ENCODE measurements at places on chromosomes 5 and 9.

- no peak for DNase-seq
Measured at GRCh38 chr5:71483355-71483754, 27.9 kb downstream of the BDP1 start.

GRCh38 chr9:97987487-97987886 lies 4.3 kb downstream of the ANP32B start:
- DNase-seq: no peak

GRCh38 chr9:35102465-35102768 lies 514 bp downstream of the STOML2 start:
- no peak for DNase-seq

GRCh38 chr5:169544264-169544950 lies 39.2 kb upstream of the SPDL1 start:
- DNase-seq: no peak

DNA sequence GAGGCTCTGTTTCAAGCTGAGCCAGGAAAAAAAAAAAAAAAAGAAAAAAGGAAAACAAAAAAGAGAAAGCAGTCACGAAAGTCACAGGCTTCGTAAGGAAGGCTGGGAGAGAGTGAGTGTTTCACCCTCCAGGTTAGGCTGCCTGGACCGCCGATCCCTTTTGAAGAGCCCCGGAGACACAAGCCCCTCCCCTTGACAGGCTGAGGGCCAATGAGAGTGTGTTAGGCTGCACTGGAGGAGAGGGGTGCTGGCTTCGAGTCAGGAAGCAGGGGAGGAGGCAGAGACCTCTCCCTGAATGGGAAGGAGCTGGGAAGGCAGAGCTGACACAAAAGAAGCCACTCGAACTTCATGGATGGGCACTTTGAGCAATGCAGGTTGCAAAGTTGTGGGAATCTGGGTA lies at the start of gene NMUR2:
TSS of gene NMUR2 (minus strand) at position 135 of the 400 bp plus-strand sequence. CDS start 166 bp downstream, outside the sequence.
- no peak for DNase-seq

- DNase-seq: no peak
Measured at GRCh38 chr5:178114325-178115135, 1.2 kb downstream of the N4BP3 start.

DNA sequence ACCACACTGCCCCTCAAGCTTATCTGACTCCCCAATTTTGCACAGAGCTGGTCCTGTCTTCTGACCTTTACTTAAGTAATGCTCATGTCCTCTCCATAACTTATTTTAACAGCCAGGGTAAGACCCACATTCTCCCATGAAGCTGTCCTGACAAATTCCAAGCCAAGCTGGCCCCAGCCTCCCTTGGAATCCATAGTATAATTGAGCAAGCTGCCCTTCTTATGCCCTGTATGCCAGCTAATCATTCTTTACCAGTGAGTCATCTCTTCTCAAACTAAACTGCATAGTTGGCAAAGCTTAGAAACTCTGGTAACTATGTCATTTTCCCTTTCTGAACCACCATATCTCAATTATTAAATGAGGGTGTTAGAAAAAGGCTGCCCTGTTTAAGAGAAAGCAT lies 92.4 kb downstream of the NFIB start:
- DNase-seq: no peak

DNA sequence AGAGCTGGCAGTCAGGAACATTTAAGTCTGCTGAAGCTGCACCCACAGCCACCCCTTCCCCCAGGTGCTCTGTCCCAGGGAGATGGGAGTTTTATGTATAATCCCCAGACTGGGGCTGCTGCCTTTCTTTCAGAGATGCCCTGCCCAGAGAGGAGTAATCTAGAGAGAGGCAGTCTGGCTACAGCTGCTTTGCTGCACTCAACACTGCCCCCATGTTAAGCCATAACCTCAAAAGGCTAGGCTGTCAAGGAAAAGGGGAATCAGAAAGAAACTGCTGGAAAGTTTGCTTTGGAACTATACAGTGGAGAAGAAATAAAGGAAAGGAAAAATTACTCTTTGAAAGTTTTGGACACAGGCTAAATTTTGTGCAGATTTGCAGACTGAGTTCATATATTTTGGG lies 127.2 kb downstream of the MACIR start:
- DNase-seq: no peak

GRCh38 chr5:139451878-139452660 lies 10.5 kb downstream of the ECSCR start:
- DNase-seq: no peak

- DNase-seq: no peak
Measured at GRCh38 chr5:39605588-39606575, 181.1 kb upstream of the DAB2 start.

- no peak for DNase-seq
Measured at GRCh38 chr9:7936996-7937395, 137.4 kb upstream of the DMAC1 start.

DNA sequence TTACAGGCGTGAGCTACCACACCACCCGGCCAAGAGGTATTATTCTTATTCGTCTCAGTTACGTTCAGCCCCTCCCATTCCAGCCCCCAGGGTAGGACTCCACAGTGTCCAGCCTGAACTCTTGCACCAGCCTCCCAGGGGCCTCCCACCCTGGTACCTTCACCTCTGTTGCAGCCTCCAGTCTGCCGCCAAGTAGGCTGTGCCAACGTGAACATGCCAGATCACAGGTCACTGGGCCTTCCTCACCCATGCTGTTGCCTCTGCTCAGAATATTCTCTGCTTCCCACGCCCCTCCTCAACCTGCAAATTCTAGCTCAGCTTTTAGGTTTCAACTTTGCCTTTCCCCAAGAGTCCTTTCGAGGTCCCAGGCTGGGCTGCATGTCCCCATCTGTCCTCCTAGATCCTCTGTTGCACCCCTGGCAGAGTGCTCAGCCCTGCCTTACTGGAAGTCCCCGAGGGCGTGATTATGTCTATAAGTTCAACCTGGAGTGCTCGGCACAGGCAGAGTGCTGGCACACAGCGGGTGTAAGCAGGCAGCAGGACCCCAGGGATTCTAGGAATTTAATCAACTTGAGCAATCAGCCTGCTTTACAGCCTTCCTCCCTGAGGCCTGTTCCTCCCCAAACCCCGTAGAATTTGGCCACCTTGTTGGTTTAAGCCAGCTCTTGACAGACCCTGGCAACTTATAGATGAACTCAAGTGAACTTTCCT lies 13.1 kb upstream of the STXBP1 start:
- no peak for DNase-seq

DNA sequence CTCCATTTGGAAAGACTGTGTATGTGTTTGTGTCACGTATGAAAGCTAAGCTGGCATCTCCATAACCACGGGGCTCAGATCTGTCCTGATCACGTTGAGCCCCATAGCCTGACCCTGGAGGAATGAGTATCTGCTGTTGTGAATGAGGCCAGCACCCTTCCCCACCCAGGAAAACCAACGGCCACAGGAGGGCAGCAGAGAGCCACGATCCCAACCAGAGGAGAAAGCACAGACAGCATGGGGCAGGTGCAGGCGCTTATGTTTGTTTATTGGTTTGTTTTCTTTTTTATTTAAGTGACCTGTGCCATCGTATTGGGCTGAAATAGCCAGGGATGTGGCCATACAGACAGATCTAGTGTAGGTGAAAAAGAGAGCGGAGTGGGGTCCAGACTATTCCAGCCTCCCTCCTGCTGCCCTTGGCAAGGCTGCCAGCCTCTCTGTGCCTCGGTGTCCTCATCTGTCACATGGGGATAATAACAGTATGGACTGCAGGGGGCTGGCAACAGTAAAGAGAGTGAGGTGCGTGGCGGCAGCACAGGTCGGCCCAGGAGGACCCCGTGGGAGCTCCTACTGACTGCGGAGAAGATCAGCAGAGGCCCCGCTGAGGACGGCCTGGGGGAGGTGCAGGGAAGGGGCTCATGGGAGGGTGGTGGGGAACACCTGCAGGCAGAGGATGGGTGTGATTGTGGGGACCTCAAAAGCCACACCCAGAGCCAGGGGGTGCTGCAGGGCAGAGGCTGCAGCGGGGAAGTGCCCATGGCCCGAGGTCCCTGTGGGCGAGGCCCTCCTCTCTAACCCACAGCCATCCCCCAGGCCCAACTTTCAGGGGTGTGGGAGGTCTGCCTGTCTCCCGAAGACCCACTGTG lies 12.1 kb downstream of the OR2V2 start:
- no peak for DNase-seq

DNA sequence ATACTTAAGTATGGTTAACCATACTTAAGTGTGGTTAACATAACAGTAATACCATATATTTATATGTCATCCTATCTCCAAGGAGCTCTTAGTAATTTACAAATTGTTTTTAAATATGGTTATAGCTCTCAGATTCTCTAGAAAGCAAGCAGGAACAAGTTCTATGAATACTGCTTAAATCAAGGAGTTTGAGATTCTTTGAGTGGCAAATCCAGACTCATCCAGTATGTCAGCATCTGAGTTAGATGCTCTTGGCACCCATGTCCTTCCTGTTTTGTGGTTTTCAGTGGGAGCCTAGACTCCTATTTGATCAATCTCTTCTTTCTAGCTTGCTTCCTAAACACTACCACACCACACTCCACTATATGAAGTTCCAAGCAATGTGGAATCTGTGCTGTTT lies 114.7 kb upstream of the GDNF start:
- DNase-seq: no peak

GRCh38 chr9:86407022-86407421 lies 52.8 kb upstream of the TUT7 start:
- DNase-seq: no peak

GRCh38 chr5:176644294-176644693 lies 3.0 kb upstream of the TSPAN17 start:
- no peak for DNase-seq

- no peak for DNase-seq
Measured at GRCh38 chr5:122195802-122196394, 66.6 kb downstream of the ZNF474 start.

- peak; percentile 80 for DNase-seq
Measured at GRCh38 chr5:71681296-71681695, 37.8 kb upstream of the CARTPT start.

DNA sequence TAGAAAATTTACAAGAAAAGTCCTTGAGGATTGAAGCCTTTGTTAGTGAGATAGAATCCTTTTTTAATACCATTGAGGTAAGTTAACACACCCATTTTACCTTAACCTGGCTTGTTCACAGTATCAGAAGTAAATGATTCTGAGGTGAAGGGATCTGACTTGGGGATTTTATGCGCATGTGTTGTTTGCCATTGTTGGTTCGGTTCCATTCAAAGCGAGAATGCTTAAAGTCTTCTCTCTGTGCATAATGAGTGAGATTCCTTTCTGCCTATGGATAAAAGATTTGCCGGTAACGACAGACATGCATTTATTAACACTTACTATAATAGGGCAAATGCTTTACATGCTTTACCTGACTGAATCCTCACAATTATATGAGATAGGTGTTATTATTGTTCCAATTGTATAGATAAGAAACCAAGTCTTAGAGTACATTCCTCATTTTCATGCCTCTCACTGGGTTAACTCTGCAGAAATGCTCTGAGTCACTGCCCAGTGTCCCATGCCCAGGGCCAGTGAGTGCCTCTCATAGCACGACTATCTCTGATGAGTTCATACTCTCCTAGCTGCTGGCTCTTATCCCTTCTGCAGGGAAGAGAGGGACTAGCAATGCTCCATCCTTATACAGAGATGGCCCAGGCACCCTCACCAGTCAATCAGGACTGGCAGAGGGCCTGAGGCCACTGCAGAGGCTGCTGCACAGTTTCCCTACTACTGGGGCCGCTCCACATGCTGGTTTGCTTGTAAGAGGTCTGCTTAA lies 54.4 kb downstream of the CMYA5 start:
- DNase-seq: no peak

DNA sequence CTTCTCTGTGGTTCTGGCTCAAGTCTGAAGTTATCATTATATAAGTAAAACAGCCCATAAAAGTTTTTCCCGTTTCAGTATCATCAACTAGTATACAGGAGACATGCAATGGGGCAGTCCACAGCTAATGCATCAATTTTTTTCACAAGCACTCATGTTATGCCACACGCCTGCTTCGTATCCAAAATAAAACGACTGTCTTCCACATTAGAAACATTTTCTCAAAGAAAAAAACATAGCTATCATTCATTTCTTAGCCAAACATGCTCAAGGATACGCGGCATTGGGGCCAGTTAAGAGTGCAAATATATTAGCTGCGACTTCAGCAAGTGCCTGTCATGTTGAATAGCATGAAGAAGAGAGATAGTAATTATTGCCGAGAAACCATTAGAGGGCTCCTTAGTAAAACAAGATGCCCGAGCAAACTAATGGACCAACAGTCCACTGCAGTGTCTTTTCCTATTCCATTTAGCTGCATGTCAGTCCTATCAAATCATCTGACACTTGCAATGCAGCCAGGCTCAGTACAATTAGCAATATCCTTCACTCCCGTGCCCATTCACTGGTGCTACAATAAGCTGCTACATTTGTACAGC lies 68.5 kb downstream of the BNC2 start:
- DNase-seq: no peak

All from DMS79 (cell line).